A549 treated with CORT108297 at 1 μM for 4 hours (cell line): ENCODE measurements at places on chromosomes 1 and 21. TPM values are rescaled to one million over a fixed set of nuclear protein-coding genes. Genes with fewer than 3 reads are reported as not detected.

The PGBD5 gene
- 0.65 to 0.85 TPM (median 0.70 TPM) in 5 replicates for total RNA-seq

The C1orf105 gene
- 0.13 TPM in 1 of 5 replicates, not detected in the others for total RNA-seq

The SLC16A4 gene
- total RNA-seq: 29.1 to 40.0 TPM (median 36.7 TPM) in 5 replicates

The CYP4B1 gene
- total RNA-seq: not detected in 5 replicates
